ENCODE measurements at places on chromosomes 11 and 22.

- no peak for DNase-seq
Observed at GRCh38 chr11:131924001-131924400, 553.6 kb downstream of the NTM start.

DNA sequence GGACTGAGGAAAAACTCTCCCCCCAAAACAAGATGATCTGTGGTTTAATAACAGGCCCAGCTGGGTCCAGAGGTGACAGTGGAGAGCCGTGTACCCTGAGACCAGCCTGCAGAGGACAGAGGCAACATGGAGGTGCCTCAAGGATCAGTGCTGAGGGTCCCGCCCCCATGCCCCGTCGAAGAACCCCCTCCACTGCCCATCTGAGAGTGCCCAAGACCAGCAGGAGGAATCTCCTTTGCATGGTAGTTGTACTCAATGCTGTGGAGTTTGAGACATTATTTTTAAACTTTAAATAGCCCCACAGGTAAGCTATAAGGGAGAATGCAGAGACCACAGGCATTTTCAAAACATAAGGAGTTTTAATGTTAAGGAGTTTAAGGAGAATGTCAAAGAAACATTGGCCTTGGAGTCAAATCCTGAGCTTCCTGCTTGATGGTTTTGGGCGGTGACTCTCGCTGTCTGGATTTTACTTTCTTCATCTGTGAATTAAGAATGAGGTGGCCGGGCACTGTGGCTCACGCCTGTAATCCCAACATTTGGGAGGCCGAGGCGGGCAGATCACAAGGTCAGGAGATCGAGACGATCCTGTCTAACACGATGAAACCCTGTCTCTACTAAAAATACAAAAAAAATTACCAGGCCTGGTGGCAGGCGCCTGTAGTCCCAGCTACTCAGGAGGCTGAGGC lies 6.8 kb downstream of the APOL1 start:
- no peak for DNase-seq

- no peak for DNase-seq
Observed at GRCh38 chr11:65609665-65610064, 4.4 kb downstream of the MAP3K11 start.

DNA sequence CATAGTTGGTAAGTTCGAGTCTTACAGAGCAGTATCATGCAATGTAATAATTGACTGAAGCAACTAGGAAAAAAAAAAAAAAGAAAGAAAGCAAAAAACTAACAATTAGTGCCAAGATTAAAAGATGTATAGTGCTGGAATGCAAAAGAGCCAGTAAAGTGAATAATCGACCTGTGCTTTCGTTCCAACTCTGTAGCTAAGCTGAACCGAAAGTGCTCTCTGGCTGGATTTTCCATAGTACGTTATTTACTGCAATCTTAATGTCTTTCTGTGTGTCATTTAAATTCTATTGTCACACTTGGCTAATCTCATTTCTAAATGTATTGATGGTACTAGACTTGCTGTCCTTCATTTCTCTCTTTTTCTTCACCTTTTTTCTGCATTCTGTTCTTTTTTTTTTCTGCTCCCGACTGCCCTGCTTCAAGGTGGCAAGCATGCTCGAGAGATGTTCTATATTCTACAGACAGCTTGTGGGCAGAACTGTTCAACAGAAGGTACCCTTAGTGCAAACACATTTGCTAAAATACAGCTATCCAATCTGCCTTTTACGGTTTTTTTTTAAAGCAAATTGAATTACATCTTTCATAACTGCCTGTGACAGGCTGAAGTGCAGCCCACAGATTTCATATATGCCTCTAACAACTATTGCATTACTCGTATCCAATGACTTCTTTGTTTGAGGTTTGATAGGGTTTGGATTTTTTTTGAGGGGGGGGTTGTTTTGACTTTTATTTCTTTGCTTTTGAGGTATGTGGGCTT lies 204.2 kb upstream of the MTNR1B start:
- no peak for DNase-seq

DNA sequence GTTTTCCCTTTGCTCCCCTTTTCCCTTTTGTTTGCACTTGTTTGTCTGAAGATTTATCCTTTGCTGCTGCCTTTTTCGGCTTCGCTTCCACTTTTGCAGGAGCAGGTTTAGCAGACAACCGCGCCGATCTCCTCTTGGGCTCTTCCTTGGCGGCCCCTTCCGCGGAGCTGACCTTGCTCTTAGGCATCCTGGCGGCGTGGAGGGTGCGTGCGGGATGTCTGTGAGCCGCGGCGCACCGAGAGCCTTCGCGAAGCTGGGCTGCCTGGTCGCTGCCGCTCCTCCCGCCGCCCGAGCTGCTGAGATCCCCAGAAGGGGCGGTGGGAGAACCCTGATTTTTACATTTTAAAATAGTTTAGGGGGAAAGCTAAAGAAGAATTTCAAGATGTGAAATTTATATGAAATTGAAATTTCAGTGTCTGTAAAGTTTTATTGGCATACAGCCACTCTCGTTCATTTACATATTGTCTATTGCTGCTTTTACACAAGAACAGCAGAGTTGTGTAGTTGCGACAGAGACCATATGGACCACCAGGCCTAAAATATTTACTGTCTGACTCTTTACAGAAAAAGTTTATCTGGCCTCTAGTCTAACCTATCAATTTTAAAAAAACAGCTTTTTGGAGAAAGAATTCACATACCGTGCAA lies 105.2 kb upstream of the RRM1 start:
- no peak for DNase-seq

DNA sequence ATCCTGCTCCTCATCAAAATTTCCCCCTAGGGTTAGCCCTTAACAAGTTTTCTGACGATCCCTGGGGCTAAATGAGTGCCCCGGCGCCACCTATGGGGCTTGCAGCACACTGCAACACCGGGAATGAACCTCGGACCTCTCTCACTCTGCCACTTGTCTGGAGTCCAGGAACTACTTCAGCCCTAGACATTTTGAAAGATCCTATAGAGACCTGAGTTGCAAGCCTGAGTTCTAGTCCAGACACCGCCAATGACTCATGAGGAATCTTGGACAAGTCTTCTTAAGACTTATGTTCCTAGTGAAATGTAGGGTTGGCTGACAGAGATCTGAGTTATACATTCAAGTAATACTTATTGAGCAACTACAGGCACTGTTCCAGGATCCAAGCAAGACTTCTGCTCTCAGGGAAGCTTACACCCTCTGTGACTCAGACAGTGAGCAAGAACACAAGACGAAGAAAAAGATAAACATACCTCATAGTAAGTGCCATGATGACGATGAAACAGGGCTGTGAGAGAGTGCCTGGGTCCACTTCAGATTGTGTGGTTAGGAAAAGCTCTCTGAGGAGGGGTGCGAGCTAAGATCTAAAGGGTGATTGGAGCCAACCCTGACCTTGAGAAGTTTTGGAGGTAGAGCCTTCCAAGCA lies 10.2 kb upstream of the STK33 start:
- DNase-seq, result no peak

DNA sequence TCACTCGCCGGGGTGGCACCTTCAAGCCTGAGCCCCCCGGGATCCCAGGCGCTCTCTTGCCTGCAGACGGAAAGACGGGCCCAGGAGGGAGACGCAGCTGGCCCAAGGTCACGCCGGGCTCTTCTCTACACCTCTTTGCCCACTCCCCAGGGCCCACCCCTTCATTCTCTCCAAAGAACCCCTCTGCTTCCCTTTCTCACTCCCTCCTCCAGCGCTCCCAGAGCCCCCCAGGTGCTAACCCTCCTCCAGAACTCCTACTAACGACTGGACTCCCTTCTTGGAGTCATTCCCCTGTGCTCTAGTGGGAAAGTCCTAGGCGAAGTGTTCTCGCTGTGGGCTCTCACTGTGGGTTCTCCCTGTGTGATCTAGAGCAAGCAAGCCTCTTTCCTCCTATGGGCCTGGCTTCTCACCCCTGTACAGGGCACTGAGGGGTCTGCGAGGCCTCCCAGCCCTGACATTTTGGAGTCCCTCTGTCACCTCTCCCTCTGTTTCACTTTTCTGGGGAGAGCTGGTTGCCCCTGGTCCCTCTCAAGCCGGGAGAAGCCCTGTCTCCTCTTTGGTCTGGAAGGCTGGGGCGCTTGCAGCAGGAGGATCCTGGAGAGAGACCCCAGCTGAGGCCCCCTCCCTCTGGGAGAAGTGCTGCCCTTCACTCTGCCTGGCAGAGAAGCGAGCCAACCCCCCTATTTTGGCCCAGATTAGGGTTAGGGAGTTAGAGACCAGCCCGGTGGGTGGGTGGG lies 858 bp downstream of the OAF start:
- DNase-seq, result no peak

GRCh38 chr11:20367313-20367948 lies 3.9 kb downstream of the HTATIP2 start:
- no peak for DNase-seq

DNA sequence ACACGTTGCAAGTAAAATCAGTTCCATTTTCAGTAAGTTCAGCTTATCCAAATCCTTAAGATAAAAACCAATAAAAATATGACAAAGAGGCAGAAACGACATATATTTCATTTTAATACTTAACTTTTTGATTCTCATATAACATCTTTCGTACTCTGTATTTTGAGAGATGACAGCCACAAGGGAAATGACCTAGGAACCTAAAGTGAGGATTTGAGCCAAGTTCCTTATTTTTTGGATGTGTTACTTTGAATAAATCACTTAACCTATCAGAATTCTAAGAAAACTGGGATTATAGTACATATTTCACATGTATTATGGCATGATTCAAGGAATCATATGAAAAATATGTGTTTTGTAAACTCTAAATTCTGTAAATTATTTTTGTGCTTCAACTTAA lies 143.6 kb upstream of the TRPC6 start:
- no peak for DNase-seq

DNA sequence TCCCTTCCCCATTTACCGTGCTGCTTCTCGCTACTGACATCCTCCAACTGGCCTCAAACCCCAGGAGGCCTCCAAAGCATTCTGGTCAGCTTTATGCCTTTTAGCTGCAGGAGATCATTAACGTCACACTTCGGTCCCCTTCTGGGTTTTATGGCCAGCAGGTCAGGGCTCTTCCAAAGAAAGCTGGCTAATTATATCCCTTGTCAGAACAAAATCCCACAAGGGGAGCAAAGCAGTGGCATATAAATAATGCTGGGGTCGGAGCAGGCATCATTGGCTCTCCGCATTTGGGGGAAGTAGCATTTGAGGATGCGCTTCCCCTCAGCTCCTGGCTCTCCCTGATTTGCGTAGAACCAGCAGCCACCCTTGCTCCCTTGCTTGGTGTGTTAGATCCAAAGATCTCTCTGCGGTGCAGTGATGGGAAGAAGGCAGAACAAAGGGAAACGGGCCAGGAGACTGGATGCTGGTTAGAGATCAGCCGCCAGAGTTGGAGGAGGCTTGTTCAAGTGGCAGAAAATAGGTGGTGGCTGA lies 117.4 kb downstream of the DBX1 start:
- DNase-seq, result no peak

GRCh38 chr11:87429996-87430395 lies 392.3 kb downstream of the TMEM135 start:
- DNase-seq, result no peak

GRCh38 chr11:84882056-84882455 lies 745.1 kb downstream of the DLG2 start:
- no peak for DNase-seq

- no peak for DNase-seq
Observed at GRCh38 chr11:1481861-1482441, 4.6 kb downstream of the MOB2 start.

DNA sequence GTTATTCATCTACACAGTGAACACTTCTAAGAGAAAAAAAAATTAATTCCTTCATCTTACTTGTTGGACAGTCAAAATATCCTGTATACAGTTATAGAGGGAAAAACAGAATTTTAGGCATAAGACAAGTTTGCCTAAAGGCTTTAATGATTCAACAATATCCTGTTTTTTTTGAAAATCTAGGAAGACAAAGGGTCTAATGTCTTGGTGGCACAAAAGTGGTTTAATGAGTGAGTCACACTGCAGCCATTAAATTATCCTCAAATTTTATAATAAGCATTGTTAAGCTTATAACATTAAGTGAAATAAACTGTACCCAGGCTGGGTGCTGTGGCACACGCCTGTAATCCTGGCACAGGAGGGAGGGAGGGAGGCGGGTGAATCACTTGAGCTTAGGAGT lies 72.9 kb downstream of the GAB2 start:
- DNase-seq, result no peak

GRCh38 chr11:110713449-110713776 lies 1.2 kb upstream of the ARHGAP20 start:
- no peak for DNase-seq

DNA sequence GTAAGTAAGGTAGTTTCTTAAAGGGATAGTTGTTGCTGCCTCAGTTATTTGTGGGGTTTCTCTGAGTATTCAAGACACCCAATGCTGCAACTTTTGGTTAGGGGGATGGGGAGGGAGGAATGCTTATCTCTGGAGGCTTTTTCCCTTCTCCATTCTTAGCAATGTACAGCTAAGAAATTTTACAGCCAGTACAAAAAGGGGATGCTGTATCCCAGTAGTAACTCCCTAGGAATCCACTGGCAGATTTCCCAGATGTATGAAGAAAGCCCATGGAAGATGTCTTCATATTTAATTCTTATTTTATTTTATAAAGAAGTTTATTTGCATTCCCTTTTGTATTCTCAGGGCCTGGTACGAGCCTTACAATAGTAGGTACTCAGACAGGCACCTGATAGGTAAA lies 154.8 kb downstream of the ENTHD1 start:
- no peak for DNase-seq

DNA sequence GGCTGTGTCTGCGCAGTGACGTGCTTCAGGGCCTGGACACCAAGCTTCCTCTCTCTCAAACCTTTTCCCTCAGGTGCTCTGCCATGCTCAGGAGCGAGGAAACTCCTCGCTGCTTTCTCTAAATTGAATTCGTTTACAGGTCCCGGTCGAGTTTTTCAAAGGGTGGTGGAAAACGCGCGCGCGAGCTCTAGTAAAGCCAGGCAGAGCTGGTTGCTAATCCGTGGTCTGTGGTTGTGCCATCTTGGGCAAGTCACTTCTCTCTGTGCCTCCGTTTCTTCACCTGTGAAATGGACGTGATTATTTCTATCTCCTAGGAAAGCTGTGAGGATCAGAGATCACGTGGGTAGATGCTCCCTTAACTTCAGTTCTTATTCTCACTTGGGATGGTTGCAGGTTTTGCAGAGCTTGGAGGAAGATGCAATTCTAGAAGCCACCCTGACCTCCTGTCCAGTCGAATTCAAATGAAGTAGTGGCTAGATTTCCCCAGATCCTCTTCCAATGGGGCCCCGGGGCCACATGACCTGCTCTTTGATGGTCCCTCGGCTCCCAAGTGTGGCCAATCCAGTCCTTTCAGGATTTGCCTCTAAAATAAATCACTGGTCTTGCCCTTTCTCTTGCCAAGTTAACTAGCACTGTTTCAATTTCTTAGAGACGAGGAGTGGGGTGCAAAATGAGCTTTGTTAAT lies 10.5 kb upstream of the ALX4 start:
- no peak for DNase-seq

- no peak for DNase-seq
Observed at GRCh38 chr11:7272373-7272772, 20.7 kb downstream of the SYT9 start.

DNA sequence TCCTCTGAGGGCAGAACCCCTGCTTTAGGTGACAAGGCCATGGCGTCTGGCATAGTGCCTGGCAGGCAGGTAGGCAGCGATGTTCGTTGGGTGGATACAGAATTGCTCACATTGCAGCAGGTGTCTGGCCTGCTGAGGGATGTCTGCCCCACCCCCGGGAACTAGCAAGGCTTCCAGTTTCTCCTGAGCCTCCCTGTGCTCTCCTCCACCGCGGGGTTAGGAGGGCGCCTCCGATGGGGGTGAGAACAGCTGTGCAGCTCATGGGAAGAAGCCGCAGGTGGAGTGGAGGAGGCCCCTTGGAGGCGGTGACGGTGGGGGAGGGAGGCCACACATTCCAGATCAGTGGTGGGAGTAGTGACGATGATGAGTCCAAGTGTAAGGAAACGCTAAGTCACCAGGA lies 48.3 kb upstream of the JAM3 start:
- no peak for DNase-seq

GRCh38 chr11:103948187-103948763 lies 88.2 kb upstream of the DDI1 start:
- DNase-seq, result no peak

- DNase-seq, result no peak
Observed at GRCh38 chr22:32852395-32853251, 51.1 kb downstream of the TIMP3 start.

All from right renal cortex interstitium (tissue), 3 donors.